ENCODE measurements at places on chromosomes 7 and 10. TPM values are rescaled to one million over a fixed set of nuclear protein-coding genes. Genes with fewer than 3 reads are reported as not detected.

Gene CCDC7
- total RNA-seq: 69.5 TPM

Gene HDAC9
- total RNA-seq: 32.1 TPM

Gene ACTL6B
- not detected for total RNA-seq

Gene SFRP5
- total RNA-seq: not detected

Gene STOX1
- 1.2 TPM for total RNA-seq

Gene IMPDH1
- total RNA-seq: 77.3 TPM

Gene CYP2C8
- total RNA-seq: 0.19 TPM

Gene PSMC2
- total RNA-seq: 64.9 TPM

Gene PRXL2A
- 5.6 TPM for total RNA-seq

Gene CCDC126
- 9.7 TPM for total RNA-seq

Gene ZNF853
- total RNA-seq: 0.25 TPM

Gene FANK1
- total RNA-seq: not detected

Gene AMZ1
- total RNA-seq: 0.80 TPM

Gene NRCAM
- total RNA-seq: 7.5 TPM

Gene ZNF239
- total RNA-seq: 8.5 TPM

Gene TRIP6
- 10.4 TPM for total RNA-seq

Gene FKBP6
- total RNA-seq: not detected

Gene OPN4
- not detected for total RNA-seq

Gene H2BK1
- total RNA-seq: 5.6 TPM

Gene RNF133
- total RNA-seq: not detected

Gene TFR2
- total RNA-seq: 12.1 TPM

Data from naive thymus-derived CD4-positive, alpha-beta T cell (primary cell).